ENCODE measurements at places on chromosomes 1 and 21. TPM values are rescaled to one million over a fixed set of nuclear protein-coding genes. Genes with fewer than 3 reads are reported as not detected.

DNA sequence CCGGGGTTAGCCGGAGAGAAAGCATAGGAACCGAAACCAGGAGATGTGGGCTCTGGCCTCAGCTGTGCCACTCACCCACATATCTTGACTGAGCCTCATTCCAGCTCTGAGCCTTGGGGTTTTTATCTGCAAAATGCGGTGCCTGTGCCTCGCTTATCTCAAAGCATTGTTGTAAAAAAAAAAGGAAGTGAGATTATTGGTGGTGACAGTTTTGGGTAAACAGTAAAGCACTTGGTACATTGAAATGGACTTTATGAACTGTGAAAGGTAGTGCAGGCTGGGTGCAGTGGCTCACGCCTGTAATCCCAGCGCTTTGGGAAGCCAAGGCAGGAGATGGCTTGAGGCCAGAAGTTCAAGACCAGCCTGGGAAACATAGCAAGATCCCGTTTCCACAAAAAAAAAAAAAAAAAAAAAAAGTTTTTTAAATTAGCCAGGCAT lies 3.8 kb downstream of the PTAFR start:
- DNase-seq = peak; percentile 37

DNA sequence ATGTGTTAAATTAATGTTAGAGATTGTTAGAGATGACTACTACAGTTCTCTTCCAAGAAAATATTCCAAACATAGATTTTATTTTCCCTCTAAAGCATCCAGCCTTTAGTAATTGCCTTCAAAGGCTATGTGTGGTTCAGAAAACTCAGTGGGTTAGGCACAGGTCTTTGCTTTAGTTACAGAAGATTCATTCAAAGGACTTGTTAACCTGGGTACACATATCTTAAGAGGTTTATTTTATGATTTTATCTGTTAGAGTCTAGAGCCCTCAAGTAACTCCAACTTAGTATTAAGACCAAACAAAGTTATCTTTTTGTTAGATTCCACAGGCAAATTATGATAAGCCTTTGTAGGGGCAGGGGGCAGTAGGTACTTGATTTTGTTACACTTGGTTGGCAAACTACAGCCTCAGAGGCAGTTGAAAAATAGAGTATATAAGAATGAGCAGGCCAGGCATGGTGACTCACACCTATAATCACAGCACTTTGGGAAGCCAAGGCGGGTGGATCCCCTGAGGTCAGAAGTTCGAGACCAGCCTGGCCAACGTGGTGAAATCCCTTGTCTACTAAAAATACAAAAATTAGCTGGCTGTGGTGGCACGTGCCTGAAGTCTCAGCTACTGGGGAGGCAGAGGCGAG lies 37.9 kb downstream of the CXADR start:
- no peak for DNase-seq

MIXL1 gene
- total RNA-seq = not detected

- peak; percentile 63 for DNase-seq
These were observed 54.7 kb upstream of the ABCG1 start for GRCh38 chr21:42164064-42164789.

GRCh38 chr1:154770897-154771594 lies 99.0 kb downstream of the KCNN3 start:
- DNase-seq = no peak

B3GALT5 gene
- total RNA-seq = 0.18 TPM

DNA sequence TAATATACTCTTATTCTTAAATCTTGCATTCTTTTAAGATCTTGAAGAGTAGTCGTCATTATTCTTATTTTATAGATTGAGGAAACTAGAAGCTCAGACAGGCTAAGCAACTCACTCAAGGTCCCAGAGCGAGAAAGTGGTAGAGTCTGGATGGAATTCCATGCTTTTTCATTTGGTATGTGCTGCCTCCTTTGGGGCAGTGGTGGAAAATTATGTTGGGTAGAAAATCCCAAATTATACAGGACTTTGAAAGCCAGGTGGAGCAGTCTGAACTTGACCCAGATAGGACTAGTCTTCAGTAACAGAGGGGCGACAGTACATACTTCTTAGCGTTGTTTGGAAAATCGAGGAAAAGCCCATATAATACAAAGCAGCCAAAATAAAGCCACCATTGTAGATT lies 205.6 kb downstream of the ATG4C start:
- no peak for DNase-seq

- peak; percentile 52 for DNase-seq
These were observed at the start of gene MX1 for GRCh38 chr21:41425954-41426675. Gene MX1 (plus strand): TSS chr21:41426239. CDS start chr21:41432071, 5,832 bp downstream.

DNA sequence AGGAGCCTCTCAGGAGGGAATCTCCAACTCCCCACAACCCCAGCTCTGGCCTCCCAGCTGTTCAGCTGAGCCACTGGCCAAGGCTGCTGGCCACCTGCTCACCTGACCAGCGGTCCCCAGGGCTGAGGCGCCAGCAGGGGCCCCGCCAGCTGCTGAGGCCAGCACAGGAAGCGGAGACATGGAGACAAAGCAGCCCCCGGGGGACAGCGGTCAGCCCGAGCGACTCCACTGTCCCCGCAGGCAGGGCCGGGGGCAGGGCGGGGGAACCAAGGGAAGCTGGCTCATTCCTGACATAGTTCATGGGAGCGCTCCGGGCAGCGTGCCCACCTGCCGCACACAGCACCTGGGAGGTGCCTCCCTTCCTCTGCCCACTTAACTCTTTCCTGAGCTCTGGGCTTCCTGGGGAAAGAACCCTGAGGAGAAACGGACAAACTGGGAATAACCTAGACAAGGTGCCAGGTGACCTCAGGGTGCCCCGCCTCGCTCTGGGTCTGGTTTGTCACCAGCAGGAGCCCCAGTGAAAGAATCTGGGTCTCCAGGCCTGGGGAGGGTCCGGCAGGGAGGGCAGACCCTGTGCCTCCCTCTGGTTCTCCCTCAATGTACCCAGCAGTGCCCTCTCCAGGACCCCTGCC lies 10.7 kb downstream of the EPHA2 start:
- peak; percentile 54 for DNase-seq

RNU1-1 gene
- total RNA-seq = 1,622 TPM

DNA sequence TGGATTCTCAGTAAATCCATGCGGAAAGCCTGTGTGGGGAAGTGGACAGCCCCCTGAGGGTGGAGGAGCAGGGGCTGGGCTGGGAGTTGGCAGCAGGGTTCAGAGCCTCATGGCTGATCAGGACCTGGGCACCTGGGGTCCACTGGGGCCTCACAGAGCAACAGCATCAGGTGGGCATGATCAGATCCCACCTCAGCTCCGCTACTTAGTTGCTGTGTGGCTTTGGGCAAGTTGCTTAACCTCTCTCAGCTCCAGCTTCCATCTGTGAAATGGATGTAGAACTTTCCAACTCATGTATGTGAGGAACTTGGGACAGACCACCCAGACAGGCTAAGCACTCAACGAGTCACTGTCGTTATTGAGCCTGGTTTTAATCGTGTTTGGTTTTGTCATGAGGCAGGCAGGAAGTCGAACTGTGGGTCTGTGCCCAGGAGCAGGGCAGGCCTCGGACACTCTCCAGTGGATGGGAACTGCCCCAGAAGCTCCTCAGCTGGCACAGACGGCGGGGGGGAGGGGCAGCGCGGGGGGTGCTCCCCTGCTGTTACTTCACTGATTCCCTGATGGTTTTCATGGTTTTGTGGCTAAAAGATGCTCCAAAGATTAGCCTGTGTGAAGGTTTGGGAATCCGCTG lies 155.8 kb upstream of the TMEM51 start:
- no peak for DNase-seq

GRCh38 chr1:119115311-119115710 lies 25.1 kb downstream of the WARS2 start:
- DNase-seq = no peak

OR2W3 gene
- not detected for total RNA-seq

DNA sequence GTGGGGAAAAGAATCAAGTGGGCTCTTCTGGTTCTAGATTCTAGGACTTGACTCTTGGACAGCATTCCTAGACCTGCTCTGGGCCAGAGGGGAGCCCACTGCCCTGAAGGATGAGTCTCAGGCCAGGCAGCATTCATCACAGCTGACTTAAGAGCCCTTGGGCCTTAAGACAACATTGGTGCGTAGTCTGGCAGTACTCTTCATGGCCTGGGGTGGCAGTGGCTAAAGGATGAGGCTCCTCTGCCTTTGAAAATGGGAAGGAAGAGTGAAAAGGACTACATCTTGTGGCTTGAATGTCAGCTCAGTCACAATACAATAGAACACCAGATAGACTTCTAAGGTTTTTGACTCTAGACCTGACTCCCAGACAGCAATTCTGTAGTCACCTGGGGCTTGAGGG lies 1415.1 kb upstream of the PRMT6 start:
- DNase-seq = no peak

DNA sequence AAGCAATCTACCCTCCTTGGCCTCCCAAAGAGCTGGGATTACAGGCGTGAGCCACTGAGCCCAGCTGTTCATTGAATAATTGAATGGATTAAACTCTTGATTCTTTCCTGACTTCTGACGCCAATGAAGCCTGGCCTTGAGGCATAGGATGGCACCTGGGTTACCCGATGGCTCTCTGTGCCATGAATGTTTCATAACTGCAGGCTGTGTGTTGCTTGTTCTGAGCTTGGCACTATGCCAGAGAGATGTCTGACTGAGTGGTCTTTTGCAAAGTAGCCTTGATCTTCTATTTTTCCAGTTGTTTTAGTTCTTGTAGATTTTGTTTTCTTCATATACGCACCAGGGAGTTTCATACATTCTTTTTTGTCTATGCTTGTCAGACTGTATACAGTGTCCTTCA lies 38.5 kb upstream of the AK4 start:
- no peak for DNase-seq

DNAH14 gene
- 63.2 TPM for total RNA-seq

RXRG gene
- total RNA-seq = not detected
